ENCODE measurements at places on chromosomes 4 and X.

DNA sequence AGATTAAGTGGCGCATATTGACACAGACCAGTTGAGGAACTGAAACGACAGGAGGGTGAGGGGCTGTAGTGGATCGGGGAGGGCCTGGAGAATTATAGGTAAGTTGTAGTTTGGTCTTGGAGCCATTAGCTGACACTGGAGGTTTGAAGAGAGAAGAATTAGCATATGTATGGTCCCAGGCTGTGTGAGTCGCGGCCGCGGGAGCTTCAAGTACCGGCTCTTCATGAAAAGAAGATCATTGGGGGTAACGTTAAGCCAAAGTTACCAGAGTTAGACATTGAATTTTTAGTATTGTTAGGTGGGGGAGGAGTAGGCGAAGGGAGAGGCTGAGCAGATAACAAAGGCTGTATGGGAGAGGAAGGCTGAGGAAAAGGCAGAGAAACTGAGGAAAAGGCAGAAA is 56.5 kb downstream of the ZNF674 start:
- DNase-seq = no peak

- no peak for DNase-seq
These were observed 130.9 kb upstream of the CASK start for GRCh38 chrX:42054256-42054655.

DNA sequence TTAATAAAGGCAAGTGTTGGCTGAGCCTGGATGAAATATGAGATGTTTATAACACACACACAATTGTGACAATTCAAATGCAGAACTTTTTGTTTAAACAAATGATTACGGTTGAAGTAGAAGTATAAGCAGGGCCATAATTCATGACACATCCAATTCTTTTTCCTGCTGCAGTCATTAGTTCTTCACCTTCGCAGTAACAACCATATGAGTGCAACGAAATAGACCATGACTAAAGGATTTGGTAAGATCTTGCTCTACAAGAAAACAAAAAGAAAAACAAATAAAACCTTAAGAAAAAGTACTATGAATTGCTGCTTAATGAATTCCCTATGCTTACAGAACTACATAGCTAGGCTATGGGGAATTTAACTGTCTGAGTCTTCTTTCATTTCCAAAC is 13.9 kb upstream of the BMPR1B start:
- DNase-seq = no peak

- DNase-seq = no peak
These were observed 116.3 kb upstream of the NRK start for GRCh38 chrX:105706041-105706440.

GRCh38 chrX:13010546-13010945 is 33.9 kb downstream of the FAM9C start:
- DNase-seq = no peak

GRCh38 chr4:6046526-6047129 is 28.4 kb upstream of the C4orf50 start:
- no peak for DNase-seq

GRCh38 chr4:183934761-183935160 is 29.7 kb downstream of the STOX2 start:
- no peak for DNase-seq

- no peak for DNase-seq
These were observed 764.3 kb upstream of the AADAT start for GRCh38 chr4:170854097-170854496.

GRCh38 chr4:54659313-54659712 is 1.6 kb downstream of the KIT start:
- DNase-seq = peak; percentile 34

DNA sequence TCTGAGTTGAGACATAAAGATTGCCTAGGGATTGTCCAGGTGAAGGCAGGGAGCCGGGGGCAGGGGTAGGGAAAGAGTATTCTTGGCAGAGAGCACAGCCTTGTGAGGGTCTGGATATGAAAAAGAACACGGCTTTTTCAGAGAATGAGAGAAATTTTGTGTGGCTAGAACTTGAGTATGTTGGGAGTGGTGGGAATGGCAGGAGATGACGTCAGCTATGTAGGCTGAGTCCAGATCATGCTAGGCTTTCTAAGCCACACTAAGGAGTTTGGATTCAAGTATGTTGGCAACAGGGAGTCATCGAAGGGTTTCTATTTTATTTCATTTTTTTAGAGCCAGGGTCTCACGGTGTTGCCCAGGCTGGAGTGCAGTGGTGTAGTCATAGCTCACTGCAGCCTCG is 40.0 kb downstream of the SH2D1A start:
- DNase-seq = no peak

DNA sequence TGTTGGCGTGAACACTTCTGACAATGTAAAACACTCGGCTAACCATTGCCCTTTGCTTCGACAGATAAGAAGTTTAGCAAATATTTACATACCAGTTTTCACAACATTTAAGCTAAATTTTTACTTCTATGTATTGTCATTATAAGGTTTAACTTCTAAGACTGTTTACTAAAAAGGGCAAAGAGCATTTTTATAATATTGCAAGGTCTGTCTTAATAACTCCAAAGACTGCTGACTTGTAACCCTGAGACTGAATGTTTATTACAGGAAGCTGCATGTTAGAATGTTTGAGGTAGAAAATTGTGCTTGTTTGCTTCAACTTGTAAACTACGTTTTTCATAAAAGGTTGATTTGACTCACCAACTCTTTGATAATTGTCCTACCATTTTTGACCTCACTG is 213.2 kb upstream of the RPS6KA3 start:
- no peak for DNase-seq

DNA sequence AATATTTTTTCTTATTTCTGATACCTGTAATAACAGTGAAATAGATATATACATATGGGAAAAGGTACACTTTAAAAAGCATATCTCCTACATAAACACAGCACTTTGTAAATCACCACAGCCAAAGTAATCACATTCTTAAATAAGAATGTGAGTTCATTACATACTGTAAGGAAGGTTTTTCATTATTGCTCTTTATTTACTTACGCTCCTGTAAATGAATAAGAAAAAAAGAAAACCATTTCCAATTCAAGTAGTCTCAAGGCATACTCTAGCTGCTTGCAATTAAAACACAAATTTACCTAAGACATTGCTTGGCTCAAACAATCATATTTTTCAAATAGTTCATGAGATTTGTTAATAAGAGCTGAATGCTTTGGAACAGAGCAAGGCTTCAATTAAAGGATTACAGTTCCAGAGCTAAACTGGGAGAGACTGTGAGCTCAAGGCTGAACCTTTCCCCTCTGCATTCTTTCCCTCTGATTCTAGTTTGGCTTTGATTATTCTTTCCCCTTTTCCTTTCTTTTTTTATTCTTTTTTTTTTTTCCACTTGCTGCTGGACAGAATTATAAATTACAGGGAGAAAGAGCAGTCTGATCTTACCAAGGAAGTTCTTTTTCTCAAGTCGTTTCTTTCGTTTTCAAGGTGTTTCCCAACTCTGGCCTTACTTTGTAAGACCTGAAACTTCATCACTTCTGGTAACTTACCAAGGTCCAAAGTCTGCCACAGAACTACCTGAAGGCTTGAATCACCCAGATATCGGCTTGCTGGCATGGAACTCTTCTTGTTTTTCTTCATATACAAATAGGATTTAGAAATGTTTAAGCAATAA is 278.3 kb downstream of the INPP4B start:
- DNase-seq = no peak

DNA sequence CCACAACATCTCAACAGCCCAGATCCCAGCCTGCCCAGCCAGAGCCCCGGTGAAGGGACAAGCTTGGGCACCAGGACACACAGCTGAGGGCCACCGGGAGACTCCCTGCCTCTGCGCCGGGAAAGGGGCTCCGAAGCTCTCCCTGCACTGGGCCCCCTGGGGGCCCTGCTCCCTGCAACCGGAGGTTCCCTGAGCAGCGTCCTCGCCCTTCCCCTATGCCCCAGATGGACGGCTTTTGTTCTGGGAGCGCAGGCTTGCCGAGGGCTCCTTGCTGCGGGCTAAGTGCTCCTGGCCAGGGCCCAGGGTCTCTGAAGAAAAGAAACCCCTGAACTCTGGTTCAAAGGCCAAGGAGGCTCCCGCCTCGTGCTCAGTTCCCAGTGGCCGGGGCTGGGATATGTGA is 899 bp upstream of the ZFP92 start:
- DNase-seq = no peak

DNA sequence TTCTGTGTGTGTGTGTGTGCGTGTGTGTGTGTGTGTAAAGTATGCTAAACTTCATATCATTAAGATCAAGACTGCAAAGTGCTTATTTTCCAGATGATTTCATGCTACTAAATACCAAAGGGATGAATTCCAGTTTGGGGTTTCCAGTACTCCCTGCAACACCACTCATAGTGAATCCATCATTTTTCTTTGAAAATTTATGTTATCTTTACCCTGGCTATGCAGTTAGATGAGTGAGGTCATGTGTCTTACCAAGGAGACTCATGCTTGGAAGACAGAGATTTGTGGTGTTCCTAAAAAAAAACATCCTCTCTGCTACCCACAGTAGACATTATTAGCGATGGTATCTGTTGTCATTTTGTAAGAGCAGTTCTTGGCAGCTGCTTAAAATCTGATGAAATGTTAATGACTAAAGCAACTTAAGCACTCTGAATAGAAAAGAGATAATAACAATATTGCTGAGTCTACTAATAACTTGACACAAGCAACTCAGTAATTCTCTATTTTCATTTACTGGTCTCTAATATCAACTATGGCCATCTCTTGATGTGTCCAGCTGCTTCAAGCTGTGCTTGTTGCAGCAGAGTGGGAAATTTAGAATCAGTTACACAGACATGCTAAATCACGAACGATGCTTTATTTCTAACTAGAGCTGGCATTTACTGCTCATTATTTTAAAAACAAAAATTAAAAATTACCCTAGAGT is 1953.0 kb upstream of the IGFBP7 start:
- DNase-seq = no peak

DNA sequence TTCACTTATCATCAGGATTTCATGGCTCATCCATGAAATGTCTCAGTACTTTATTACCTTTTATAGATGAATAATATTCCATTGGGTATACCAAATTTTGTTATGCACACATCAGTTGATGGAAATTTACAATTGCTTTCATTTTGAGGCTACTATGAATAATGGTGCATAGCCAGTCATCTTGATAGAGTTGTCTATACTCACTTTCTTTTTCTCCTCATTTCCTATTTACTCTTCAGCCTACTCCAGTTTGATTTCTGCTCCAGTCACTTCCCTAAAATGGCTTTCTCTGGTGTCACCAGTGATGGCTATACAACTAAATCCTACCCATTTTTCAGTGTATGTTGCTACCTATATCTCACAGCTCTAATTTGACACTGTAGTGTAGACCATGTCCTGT is 743.5 kb upstream of the MAGEB2 start:
- DNase-seq = no peak

- DNase-seq = no peak
These were observed 23.7 kb downstream of the PCDH7 start for GRCh38 chr4:30743897-30744296.
